Activated naive CD4-positive, alpha-beta T cell treated with anti-CD3 and anti-CD28 coated beads, Interleukin-2, amount 50 U/mL, for 72 hours (primary cell): ENCODE measurements at places on chromosomes 4 and X.

- DNase-seq, result no peak
Measured at GRCh38 chr4:185017964-185018772, at the start of gene HELT. HELT (plus strand) TSS chr4:185018490; CDS start chr4:185018929, 439 bp downstream.

DNA sequence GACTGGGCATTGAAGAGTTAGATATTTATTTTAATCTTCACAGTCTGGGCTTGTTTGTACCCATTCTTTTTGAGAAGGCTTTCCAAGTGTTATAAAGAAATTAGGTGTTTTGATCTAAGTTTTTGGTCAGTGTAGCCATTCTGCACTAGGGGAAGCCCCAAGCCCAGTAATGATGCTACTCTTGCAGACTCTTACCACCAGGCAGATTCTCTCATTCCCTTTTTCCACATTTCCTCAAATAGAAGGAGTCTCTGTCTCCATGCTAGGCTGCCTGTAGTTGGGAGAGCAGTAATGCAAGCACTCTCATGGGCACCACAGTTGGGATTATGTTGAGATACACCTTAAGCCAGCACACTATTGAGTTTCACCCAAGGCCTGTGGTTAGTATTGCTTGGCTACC, 21.5 kb downstream of the CDX4 start:
- no peak for DNase-seq

GRCh38 chr4:154961263-154961662, 180.2 kb downstream of the RBM46 start:
- no peak for DNase-seq

GRCh38 chrX:25726539-25726938, 411.6 kb upstream of the MAGEB18 start:
- DNase-seq, result no peak

GRCh38 chr4:124386648-124387047, 325.9 kb downstream of the ANKRD50 start:
- DNase-seq, result no peak

DNA sequence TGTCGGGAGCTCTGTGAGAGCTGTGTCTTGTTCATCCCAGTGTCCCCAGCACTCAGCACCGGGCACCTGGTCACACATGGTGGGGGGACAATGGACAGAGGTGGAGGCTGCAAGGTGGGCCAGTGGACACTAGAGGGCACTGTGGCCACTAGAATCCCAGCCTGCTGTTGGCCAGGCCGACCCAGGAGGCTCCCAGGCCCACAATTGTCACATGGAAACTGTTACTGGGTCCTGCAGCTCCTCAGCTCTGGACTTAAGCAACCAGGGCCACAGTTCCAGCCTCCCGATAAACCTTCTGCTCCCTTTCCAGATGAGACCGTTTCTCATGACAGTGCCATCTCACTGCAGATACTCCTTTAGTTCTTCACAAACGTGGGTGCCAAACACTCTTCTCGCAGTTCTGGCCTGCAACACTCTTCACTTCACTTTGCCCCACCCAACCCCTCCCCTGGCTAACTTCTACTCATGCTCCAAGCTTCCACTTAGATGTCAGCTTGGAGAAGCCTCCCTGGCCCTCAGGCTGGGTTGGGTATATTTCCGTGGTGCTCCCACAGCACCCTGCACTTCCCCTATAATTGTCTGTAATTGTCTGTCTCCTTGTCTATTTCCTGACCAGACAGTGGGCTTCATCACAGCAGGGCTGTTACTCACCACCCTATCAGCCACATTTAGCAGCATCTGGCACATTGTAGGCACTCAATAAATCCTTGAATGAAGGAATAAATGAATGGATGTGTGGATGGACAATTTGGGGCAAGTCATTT, 3.5 kb upstream of the IQSEC2 start:
- peak; percentile 56 for DNase-seq

DNA sequence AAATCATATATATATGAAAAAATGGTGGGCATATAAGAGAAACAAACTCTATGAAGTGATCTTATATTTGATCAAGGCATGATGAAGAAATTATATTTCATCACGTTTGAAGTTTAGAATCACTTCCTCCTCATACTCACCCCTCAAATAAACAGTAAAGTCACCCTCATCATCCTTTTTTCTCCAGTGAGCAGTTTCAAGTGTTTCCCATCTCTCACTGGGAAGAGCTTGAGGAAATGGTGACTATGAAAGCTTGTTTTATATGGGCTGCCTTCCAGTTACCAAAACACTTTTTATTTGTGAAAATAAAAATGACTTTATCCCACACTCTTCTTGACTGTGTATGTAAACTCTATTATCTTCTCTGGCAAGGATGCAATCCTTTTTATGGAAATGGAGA, 16.8 kb downstream of the PDLIM3 start:
- no peak for DNase-seq

DNA sequence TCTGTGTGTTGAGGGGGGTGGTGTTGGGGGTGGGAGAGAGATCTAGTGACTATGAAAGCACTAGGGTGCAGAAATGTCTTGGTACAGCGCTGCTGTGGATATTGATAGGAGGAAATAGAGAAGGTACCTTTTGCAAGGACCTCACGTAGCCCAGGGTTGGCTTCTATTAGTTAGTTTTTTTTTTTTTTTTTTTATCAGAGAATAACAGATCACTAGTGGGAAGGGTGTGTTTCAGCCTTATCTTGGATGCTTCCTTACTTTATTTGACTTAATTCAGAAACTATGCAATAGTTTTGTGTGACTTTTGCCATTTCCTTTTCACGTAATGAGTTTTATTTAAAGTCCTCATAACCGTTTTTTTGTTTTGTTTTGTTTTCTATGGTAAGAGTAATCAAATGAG, 16.4 kb upstream of the PGRMC2 start:
- DNase-seq, result no peak

DNA sequence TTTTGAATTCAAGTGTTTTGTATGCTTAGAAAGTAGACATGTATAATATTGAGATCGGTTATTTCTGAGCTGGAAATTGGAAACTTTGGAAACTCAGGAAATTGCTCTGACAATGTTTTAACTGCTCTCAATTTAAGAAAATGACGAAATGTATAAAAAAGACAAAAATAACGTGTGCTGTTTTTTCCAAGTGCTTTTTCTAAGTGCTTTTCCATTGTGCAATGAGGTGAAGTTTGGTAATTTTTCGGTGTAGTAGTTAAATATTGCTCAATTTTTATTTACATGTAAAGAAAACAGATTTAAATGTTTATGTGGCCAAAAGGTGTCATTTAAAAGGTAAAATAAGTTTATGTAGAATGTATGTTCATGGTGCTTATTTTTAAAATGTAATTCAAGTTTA, 39.4 kb upstream of the RHOH start:
- no peak for DNase-seq

GRCh38 chrX:14243823-14244222, 214.1 kb upstream of the GEMIN8 start:
- DNase-seq, result no peak

DNA sequence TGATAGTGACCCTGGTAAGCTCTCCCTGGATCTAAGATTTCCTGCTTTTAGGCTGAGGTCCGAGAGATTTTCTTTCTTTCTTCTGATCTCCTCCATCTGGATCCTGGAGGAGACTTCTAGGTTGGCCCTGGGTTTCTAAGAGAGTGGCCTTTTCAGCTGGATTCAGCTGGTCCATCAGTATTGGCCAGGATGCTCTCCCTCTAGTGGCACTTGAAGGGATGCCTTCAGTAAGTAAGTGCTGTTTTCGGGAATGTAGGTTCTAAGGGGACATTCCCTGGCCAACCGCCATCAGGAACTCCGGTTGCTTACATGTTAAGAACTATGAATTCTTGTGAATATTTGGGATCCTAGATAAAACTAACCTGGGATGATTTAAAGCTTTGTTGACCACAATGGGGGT, 56.9 kb downstream of the SERTM2 start:
- no peak for DNase-seq

GRCh38 chr4:48409203-48409602, 67.9 kb downstream of the SLAIN2 start:
- DNase-seq, result no peak

- DNase-seq, result no peak
Measured at GRCh38 chr4:21387683-21388082, 560.9 kb downstream of the KCNIP4 start.

- DNase-seq, result no peak
Measured at GRCh38 chrX:27765718-27766117, 42.1 kb upstream of the MAGEB10 start.

- DNase-seq, result peak; percentile 30
Measured at GRCh38 chr4:40629401-40630334, at the start of gene RBM47. RBM47 (minus strand) TSS chr4:40629864; CDS start chr4:40438893, 190,971 bp downstream.
